ENCODE measurements at places on chromosomes 11 and 22.

DNA sequence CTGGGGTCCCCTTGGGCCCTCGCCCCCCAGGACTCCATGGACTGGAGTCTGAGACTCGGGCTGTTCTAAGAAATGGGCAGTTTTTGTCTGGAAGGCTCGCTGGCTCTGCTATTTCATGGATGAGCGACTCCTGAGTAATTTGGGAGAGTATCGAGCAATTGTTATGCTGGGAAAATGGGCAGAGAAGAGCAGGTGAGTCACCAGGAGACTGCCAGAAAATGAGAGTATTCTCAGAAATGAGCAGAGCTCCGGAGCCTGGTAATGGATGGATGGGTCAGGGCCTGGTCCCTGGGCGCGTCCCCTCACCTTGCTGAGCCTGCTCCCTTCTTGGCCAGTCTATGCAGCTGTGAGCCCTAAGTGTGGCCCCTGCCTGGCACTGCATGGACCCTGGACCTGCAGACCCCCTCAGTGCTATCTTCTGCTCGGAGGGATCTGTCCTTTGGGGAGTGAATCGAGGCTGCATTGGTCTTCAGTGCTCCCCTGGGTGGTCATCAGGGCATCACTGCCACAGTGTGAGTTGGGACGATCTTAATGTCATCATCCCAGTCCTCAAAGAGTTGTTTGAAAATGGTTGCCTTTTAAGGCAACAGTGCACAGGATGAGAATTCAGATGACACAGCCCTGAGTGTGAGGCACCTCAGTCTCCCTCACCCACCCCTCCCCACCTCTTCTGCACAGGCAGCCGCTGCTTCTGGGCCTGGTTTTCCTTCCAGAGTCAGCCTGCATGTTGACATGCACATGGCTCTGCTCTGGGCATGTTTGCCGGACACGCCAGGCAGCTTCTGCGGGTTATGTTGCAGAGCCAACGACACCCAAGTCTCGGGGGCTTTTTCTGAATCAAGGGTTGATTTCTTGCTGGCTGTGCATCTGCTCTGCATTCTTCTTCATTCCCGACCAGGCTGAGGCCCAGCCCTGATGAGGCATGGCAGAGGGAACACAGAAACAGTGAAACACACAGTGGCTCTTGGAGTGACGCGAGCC, 519.0 kb downstream of the TBC1D22A start:
- DNase-seq, result no peak

DNA sequence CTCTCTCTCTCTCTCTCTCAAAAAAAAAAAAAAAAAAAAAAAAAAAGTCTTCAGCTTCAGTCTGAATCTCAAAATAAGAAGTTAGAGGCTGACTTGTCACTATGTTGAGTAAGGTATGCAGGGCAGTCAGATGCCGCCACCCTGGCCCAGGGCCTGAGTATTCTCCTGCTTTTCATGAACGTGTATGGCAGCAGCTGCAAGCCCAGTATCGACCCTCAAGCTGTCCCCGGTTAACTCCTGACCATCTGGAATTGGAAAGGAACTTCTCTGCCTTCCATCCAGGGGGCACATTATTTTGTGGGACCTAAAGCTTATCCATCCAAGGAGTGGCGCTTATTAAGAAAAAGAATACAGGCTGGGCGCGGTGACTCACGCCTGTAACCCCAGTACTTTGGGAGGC, 11.4 kb downstream of the MRGPRD start:
- no peak for DNase-seq

GRCh38 chr22:50719814-50720300, 18.1 kb upstream of the ACR start:
- no peak for DNase-seq

DNA sequence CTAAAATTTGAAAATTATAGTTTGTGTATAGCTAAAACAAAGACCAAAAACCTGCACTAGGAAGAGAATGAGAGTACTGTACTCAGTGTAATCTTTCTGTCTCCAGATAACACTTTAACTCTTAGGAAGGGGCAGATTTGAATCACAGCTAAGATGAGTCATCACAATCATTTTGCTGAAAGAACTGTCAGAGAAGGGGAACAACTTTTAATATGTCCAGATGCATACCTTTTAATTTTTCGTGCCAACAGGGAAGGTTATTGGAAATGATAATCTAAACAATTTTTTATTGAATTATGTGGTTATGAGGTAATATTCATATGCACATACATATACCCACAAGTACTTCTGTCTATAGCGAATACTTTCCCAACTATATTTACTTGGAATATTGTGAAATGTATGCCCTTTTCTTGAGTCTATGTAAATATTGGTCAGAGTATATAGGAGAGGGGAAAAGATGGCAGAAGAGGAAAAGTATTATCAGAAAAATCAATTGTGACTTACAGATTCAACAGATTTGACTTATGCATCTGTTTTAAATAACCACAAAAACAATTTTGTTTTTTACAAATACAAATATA, 51.1 kb upstream of the MUC15 start:
- DNase-seq, result no peak

DNA sequence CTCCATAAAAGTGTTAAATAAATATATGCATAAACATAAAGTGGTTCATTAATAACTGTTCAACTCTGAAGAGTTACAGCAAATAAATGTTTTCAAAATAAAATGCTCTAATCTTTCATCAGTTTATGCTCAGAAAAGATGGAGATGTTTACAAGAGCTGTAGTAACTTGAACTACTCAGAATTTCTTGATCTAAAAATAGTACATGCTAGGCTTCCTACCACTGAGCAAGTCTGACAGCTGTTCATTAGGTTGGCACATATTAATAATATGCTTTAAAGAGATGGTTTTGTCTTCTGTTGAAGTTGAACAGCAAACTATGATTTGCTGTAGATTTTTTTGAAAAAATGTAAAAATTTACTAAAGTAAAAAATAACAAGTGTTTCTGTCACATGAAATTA, 10.8 kb upstream of the SLN start:
- no peak for DNase-seq

- DNase-seq, result no peak
Measured at GRCh38 chr22:18104566-18104965, 6.0 kb upstream of the TUBA8 start.

DNA sequence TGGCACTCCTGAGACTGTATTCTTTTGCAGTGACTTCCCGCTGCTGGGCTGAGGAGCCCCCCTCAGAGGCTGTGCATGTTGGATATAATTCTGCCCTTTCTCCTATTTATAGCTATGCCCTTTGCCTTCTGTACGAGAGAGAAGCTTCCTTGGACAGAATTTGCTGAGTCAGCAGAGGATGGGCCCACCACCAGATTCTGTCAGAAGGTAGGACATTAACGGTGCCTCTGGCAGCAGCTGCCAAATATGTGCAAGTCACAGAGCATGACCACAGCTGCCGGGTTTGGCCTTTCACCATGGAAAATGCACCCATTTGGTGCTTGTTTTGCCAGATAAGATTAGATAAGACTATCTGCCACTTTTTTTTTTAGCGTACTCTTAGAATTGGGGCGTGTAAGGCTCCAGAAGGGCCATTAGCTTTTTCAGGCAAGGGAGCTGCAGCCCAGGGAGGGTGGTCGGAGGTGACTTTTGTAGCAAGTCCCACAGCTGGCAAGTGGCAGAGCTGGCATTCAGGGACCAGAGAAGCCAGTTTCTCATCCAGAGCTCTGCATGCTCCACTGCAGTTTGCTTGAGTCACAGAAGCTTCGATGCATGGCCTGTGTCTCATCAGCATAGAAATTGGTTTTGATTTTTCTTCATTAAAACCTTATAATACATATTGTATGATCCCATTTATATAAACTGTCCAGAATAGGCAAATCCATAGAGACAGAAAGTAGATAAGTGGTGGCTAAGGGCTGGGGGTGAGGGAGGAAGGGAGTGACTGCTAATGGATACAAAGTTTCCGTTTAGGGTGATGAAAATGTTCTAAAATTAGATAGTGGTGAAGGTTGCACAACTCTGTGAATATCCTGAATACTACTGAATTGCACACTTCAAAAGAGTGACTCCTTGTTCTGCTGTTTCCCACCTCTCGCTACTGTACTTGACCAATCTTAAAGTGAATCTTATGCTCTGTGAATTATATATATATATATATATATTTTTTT, 15.8 kb downstream of the UPB1 start:
- no peak for DNase-seq

DNA sequence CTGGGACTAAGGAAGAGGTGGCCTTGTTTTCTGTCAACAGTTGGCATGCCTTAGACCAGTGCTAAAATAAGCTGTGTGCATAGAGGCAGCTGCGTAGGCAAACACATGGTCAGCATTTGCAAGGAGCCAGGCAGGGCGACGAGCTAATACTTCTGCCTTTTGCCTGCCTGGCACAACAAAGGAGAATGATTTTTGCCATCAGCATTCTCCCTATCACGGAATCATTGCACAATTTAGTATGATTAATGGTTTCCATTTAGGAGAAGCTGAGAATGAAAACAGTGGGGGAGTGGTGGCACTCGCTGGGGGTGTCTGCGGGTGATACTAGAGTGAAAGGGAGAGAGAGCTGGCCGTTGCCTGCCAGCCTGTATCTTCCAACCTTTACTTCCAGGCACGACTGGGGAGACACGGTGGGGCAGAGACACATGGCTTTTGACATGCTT, 336.0 kb downstream of the CADM1 start:
- no peak for DNase-seq

DNA sequence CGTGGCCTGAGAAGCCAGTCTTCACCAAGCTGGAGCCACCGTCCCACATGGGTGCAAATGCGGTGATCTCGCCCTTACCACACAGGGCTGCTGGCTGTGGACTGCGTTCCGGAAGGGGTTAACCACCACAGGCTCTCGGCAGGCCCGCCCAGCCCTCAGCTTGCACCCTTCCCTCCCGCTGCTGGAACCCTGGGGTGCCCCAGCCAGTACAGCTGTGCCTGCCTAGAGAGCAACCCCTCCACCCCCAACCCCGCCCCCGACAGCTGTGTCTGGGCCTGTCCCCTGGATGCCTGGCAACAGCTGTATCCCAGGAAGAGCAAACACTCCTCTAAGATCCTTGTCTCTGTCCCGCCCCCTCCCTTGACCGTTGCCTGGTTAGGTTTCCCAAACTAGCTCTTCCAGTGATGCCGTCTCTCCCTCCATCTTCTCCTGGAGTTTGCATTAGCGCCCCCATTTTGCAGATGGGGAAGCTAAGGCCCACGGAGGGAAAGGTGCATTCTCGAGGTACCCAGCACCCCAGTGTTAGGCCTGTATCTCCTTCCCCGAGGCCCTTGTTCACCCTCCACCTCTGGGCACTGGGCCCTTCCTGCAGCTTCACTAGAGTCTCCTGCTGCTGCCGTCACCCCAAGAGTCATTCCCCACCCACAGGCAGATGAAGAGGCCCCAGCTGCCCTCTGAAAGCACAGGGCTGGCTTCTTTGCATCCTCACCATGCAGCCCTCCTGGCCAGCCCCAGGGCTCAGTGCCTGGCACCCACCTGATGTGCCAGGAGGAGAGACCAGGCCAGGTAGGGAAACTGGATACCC, 12.6 kb upstream of the COX8A start:
- peak; percentile 33 for DNase-seq

DNA sequence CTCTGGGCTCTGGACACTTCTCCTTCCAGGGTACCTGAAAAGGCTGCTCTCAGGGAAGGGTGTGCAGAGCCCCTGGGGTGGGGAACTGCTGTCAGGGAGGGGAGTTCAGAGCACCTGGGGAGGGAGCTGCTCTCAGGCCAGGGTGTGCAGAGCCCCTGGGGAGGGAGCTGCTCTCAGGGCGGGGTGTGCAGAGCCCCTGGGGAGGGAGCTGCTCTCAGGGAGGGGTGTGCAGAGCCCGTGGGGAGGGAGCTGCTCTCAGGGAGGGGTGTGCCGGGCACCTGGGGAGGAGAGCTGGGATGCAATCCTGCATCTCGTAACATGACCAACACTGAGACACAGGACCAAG, 764.2 kb downstream of the BRD1 start:
- no peak for DNase-seq

Data from left kidney (tissue), 8 donors.